ENCODE measurements at places on chromosomes 13 and 19. TPM values are rescaled to one million over a fixed set of nuclear protein-coding genes. Genes with fewer than 3 reads are reported as not detected.

Gene ZNF470
- 4.0 TPM for total RNA-seq

Gene NFIC
- total RNA-seq = 24.8 TPM

Gene FFAR2
- not detected for total RNA-seq

GRCh38 chr19:51468545-51468920 lies 9.8 kb upstream of the CEACAM18 start:
- no peak for DNase-seq

GRCh38 chr13:49342454-49342853 lies 94.7 kb downstream of the CDADC1 start:
- no peak for DNase-seq

DNA sequence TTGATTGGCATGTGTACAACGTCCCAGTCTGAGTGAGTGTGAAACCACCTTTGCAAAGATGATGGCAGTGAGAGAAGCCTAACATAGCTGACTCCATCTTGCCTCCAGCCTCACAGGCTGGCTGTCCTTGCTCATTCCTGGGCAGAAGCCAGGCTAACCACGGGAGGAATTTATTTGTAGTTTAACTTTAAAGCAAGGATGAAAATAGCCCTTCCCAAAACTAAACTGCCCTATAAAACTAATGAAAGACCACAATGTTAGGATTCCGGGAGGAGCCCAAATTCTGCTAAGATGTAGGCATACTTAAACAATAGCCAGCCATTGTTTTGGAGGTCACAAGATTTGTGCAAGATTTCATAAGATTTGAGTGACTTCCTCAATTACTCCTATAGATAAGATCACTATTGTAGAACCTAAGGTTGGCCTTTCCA lies 96.6 kb upstream of the LSM14A start:
- DNase-seq = no peak

DNA sequence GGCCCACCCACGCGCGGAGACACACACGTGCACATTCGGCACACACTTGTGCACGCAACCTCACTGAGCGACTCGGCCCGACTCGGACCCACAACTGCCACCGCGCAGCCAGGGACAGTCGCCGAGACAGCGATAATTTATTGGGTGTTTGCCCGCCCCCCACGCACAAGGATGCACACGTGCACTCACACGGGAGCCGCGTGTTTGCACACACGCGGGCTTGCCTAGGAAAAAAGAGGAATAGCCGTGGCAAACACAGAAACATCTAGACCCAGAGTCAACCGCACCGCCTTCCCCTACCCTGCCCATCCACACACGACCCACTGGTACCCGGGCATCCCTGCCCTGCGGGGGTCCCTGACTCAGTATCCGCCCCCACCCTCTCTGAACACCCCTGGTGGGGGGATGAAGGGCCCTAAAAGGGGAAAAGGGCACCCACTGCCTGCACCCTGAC lies 1.1 kb upstream of the SSBP4 start:
- DNase-seq = no peak

DNA sequence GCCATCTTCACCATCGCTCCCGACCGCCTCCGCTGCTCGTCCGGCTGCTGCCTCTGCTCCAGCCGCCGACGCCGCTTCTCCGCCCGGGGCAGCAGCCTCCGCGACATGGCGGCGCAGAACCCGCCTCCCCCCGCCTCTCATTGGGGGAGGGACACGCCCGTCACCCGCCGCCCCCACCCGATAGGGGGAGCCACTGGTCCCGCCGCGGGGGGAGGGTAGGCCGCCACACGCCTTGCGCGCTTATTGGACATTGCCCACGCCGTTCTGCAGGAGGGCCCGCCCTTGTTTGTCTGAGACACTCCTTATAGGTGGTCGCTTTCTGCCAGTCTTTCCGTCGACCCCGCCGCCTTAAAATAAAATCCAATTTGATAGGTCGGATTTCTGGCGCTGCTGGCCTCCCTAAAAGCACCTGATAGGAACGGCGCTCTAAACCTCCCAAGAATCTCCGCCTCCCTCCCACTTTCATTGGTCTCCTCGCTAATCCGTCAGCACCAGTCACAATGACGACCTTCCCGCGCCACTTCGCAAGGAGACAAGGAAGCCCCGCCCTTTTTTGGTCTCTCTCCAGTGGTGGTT lies at the start of gene HNRNPL:
TSS of gene HNRNPL (minus strand) at position 127 of the 576 bp plus-strand sequence. CDS start at position 107, 20 bp downstream.
- peak; percentile 100 for DNase-seq

DNA sequence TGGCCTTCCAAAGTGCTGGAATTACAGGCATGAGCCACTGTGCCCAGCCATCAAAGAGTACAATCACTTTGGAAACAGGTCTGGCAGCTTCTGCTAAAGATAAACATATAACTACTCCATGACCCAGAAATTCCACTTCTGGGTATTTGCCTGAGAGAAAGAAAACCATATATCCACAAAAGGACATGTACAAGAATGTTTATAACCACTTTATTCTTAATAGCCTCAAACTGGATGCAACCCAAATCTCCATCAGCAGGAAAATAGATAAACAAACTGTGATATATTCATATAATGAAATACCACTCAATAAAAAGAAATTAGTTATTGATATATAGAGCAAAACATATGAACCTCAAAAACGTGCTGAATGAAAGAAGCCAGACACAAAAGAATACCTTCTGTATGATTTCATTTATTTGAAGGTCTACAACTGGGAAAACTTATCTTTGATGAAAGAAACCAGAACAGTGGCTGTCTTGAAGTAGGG lies 40.5 kb downstream of the TEX26 start:
- no peak for DNase-seq

DNA sequence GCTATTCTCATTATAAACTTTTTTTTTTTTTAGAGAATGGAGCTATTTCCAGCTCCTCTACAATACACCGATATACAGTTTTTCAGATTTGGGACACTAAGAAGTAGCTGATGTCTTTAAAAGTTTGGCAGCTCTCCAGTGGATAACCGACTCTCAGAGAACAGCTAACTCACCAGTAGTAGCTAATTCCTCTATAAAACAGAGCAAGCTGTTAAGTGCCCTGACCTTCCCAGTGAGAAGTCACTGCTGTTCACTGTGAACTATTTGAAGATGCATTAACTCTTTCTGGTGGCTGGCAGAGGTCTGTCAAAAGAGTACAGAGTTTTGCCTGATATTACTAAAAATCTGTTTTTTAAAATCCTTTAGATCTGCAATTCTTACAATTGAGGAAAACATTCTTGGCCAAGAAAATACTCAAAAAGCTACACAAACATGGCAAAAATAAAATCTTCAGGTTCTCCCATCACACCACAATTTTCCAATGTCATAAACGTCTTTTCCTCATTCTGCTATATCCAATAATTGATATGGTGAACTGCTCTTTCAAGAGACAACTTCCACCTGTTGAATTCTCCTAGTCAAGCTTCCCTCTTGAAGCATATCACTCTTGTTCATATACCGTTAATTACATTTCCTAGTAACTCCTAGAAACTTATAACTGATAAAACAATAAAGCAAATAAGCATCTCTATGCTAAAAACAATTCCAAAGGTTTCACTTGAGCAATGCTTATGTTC lies 44.2 kb downstream of the TBC1D4 start:
- DNase-seq = no peak

GRCh38 chr13:72890546-72890945 lies 108.6 kb downstream of the PIBF1 start:
- DNase-seq = no peak
